ENCODE measurements at places on chromosomes 4 and X.

DNA sequence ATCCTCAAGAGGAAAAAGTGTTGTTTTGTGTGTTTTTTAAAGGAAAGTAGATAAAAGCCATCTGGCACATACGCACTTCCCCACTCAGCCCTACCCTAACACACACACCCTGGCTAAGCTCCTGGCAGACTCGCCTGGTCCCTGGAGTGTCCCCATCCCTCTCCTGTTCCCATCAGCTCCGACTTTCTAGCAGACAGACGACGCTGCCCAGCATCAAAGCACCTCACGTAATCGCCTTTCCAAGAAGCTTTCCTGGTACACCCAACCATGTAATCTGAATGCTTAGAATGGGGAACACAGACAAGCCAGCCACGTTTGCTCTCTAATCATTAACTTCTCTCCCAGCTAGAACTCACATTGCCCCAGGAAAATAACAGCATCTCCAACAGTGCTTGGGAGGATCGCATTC is 116.2 kb downstream of the AFAP1 start:
- no peak for DNase-seq

DNA sequence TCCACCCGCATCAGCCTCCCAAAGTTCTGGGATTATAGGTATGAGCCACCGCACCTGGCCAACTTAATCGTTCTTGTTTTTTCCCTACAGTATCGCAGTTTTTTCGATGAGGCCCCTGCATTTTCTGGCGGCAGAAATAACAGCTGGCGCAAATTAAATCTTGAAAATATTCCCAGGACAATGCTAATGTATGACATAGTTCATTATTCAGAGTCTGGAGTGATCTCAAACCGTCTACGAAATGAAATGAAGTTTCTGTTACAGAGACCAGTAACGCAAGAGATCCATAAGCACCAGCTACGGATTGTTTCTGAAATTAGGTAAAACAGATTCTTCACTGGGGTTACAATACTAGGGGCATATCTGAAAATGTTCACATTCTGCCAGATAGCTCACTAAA is 27.3 kb downstream of the CXorf58 start:
- DNase-seq: no peak

DNA sequence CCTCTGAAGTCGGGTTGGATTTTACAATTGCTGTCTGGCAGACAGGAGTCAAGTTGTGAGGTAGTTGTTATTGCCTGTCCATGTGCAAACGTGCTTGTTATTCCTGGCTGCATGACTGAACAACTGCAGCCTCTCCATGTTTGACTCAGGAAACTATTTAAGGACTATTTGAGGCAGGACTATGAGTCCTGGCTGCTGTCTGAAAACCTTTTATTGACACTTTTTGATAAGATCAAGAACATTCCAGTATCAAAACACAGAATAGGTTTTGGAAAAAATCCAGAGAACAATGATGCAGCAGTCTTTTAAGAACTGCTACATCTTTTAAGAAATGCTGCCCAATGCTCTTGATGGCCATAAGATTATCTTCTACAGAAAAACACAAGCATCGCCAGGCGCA is 10.0 kb upstream of the SPRY1 start:
- DNase-seq: no peak

GRCh38 chr4:107719207-107719921 is 670 bp downstream of the PAPSS1 start:
- DNase-seq: no peak

- no peak for DNase-seq
These were observed 129.1 kb upstream of the LDB2 start for GRCh38 chr4:17027495-17027894.
